ENCODE measurements at places on chromosomes 7 and 10.

DNA sequence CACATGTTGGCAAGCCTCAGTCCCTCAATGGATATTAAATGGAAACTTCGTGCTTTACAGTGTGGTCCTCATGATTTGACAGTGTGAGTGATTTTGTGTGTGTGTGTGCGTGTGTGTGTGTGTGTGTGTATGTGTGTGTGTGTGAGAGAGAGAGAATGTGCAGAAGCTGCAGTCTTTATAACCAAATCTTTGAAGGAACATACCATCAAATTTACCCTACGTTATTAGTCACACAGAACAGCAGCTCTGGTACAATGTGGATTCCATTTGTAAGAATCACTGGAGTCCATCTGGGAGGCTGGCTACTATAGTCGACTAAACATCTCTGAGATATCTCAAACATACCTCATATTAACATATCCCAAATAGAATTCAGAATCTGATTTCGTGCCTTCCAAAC is 928.0 kb upstream of the POT1 start:
- no peak for DNase-seq

DNA sequence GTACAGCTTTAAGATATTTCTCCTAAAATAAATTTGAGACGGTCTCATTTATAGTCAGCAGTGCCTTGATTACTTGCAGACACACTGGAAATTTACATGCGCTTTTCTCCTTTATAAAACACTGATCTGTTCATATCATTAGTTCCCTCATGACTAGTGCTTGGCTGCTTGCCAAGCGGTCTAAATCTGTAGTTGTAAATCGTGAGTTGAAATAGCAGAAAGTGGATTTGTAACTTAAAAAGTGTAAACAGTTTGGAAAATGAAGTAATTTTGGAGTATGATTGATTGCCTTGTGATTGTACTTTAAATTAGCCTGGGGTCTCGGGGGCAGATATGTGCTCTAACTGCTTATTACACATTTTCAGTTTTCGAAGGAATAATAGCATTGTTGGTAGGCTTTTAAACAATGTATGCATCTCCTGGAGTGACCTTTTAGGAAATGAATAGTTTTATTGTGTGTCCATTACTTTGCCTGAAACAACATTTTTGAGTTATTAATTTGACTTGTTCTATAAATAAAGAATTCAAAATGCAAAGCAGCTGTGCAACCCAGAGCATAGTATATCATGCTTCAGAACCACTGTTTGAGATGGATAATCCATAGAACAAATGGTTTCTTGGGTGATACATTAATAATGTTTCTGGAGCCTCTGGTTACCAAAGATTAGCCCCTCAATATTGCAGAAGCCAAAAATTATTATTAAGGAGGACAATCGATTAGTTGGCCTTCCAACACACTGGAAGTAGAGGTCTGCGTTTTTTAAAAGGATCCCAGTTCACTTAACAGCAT is 73.3 kb downstream of the ARID5B start:
- no peak for DNase-seq

DNA sequence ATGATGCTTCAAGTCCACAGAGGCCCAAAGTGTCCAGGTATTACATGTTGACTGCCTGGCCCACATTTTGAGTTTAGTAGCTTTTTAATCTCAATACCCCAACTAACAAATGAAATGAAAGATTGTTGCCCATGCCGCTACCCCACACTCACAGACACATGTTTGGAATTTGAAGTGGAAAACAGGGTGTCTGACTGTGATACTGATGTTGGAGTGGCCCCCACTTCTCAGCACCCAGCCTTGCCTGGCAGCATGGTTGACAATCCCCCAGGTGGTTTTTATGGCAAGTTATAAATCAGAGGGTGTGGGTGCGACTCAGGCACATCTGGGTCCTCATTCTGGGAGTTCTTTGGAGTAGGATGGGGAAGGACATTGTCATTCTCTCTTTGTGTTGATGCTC is 314.7 kb upstream of the ZNF32 start:
- no peak for DNase-seq

DNA sequence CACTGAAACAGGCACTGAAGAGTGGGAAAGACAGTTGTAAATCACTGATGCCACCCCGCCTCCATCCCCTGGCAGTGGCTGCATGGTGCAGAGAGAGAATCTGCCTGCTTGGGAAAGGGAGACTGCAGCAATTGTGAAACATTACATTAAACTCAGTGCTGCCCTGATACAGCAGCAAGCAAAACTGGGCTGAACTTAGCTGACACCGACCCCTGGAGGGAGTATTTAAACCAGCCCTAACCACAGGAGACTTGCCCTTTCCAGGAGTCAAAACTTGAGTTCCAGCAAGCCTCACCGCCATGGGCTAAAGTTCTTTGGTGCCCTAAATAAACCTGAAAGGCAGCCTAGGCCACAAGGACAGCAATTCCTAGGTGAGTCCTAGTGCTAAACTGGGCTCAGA is 109.4 kb upstream of the PLPP4 start:
- no peak for DNase-seq

GRCh38 chr10:37101261-37101660 is 24.1 kb upstream of the ANKRD30A start:
- no peak for DNase-seq

GRCh38 chr7:91034459-91035368 is 229.5 kb upstream of the FZD1 start:
- DNase-seq = peak; percentile 5

GRCh38 chr10:110706690-110707098 is 62.6 kb downstream of the RBM20 start:
- DNase-seq = no peak

GRCh38 chr10:22436526-22436892 is 91.2 kb downstream of the SPAG6 start:
- DNase-seq = no peak

GRCh38 chr7:23276376-23276775 is 22.8 kb upstream of the MALSU1 start:
- DNase-seq = no peak

DNA sequence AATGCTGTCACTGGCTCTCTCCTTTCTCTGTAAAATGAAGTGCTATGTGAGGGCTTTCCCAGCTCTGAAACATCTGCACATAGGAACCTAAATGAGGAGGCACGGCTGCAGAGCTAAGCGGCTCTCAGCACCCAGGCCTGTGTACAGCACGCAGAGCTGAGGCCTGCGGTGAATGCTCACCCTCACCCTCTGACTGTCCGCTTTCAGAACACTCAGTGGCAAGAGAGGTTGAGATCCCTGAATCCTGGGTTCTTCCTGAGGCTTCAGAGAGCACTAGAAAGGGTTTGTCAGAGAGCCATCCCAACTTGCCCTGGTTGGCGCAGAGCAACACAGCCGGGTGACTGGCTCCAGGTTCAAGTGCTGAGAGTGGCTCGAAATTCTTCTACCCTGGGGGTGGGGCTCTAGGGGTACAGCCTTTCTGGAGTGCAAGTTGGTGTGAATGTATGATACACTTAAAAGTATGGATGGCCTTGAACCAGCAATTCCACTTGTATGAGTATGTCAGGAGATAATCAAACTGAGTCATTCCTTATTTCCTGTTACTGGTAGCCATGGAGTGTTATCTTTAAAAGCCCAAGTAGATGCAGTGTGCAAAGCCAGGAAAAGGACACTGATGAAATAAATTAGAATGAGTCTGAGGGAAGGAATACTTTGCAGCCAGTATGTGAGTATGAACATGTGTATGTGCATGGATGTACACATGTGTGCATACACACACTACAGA is 1.7 kb upstream of the CCDC201 start:
- no peak for DNase-seq

- DNase-seq = no peak
These were observed 29.0 kb upstream of the MPP7 start for GRCh38 chr10:28331841-28332240.

DNA sequence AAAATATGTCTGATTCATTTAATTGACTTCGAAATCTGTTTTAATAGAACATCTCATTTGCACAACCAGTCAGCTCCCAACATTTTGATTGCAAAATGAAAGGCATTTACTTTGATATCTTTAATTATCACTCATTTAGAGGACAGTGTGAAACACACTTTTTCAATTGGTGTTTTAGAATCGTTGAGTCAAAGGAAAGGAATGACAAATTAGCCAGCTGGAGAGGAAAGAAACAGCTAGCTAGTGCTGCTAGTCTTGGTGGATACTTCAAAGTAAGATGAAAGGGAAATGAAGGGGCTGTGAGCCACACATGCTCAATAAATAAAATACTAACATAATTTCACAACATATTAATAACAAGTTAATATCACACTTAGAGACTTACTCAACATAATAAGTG is 570.2 kb downstream of the PHTF2 start:
- DNase-seq = no peak

DNA sequence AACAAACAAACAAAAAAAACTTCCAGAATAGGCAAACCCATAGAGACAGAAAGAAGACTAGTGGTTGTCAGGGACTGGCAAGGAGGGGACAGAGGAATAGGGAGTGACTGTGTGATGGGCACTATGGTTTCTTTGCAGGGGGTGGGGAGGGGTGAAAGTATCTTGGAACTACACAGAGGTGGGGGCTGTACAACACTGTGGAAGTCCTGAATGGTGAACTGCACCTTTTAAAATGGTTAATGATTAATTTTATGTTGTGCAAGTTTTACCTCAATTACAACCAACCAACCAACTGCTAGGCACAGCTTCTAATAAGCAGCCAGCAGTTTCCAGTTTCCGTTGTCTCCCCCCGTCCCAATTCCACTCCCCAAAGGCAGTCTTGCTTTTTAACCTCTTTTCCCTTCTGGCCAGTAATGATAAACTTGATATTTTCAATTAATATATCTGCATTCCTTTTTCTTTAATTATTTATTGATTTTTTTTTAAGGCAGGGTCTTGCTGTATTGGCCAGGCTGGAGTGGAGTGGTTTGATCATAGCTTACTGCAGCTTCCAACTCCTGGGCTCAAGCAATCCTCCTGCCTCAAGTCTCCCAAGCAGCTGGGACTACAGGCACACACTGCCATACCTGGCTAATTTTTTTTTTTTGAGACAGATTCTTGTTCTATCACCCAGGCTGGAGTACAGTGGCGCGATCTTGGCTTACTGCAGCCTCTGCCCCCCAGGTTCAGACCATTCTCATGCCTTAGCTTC is 46.8 kb downstream of the HIP1 start:
- no peak for DNase-seq

GRCh38 chr10:1272079-1272776 is 216.0 kb downstream of the WDR37 start:
- no peak for DNase-seq

DNA sequence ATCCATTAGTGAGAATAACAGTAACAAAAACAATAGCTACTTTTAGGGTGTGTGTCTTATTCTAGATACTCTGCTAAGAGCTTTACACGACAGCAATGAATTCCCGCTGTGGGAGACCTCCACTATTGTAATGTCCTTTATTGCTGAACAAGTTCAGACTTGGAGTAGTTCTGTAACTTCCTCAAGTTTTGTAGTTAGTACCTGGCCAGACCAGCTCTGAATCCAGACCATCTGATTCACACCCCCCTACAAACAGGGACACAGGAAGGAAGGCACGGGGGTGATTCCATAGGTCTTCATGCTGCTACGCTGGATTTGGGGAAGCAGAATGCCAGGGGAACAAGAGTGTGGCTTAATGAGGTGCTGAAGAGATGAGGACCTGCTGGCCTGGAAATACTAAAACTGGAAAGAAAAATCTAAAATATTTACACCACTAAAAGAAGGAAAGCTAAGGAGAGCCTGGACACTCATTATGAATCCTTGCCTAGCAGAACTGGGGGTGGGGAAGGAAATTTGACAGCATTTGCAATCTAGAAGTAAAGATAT is 194.6 kb upstream of the TMEM72 start:
- no peak for DNase-seq

- DNase-seq = peak; percentile 8
These were observed 50.9 kb downstream of the GALNT11 start for GRCh38 chr7:152076324-152076821.

DNA sequence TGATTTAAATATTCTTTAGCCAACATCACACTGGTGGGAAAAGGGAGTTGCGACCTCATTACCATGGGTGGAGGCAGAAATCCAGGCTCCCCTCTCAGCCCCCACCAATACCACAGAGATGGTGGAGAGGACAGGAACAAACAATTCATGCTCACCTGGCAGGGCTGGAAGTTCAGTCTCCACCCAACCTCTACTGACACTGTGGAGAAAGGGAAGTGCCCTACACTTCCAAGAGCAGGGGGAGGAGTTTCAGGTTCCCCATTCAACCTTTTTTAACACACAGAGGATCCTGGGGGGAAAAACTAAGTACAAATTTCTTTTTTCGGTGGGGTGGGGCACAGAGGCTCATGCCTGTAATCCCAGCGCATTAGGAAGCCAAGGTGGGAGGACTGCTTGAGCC is 210.1 kb upstream of the KCTD7 start:
- no peak for DNase-seq

DNA sequence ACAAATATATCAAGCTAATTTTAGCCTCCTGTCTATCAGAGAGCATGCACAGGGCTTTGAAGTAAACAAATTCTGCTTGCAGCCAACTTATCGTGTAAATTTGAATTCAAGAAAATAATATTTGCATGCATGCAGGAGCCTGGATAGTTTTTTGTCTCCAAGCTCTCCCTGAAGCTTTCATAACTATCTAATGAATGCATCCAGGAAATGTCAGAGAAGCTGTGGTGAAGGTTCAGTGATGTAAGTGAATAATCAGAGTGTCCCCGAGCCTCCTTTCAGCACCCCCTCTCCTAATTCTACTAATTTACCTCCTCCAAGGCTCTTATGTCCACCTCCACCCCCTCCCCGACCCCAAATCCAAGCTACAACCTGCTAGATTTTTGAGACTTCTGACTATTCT is 172.0 kb upstream of the ZNF32 start:
- no peak for DNase-seq

DNA sequence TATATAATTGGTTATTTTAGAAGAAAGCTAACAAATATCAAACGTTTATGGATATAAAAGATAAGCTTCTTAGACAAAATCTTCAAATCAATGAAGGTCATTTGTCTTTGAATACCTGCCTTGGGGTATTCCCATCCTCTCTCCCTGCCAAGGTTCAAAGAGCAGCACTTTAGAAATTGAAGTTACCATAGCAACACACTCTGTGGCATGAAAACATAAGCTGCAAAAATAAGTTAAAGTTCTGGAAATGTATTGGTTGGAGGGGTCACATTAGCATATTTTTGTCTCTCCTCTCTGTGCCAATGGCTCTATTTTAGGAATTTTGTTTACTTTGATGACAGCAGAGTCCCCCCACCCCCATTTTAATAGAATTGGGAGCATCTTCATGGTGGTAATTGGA is 12.0 kb downstream of the ECHDC3 start:
- no peak for DNase-seq

- DNase-seq = no peak
These were observed 230.5 kb upstream of the MBL2 start for GRCh38 chr10:53003094-53003493.

- no peak for DNase-seq
These were observed 76.8 kb upstream of the SEM1 start for GRCh38 chr7:96786261-96786997.

- no peak for DNase-seq
These were observed 256.4 kb downstream of the KIAA1217 start for GRCh38 chr10:24465124-24465874.

GRCh38 chr10:86836044-86836443 is 79.6 kb downstream of the BMPR1A start:
- no peak for DNase-seq

DNA sequence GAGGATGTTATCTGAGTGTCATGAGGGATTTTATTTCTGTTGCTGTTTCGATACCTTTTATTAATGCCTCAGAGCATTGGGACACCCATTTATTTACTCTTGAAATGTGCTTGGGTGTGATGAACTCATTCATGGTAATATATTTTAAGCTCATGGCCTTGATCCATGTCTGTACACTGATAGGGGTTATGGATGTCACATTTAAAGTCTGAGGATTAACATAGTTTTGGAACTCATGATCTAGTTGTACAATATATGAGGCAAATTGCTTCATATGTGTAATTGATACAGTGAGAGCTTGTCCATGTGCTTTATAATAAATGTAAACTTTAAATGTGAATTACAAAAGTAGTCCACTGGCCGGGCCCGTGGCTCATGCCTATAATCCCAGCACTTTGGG is 23.0 kb upstream of the ZRANB1 start:
- DNase-seq = no peak
